ENCODE measurements at places on chromosomes 13 and 19. TPM values are rescaled to one million over a fixed set of nuclear protein-coding genes. Genes with fewer than 3 reads are reported as not detected.

The ZSCAN22 gene
- 5.7 TPM for total RNA-seq

The OR4F17 gene
- total RNA-seq, result not detected

The SERPINE3 gene
- total RNA-seq, result not detected

- no peak for DNase-seq
Observed at GRCh38 chr13:75486146-75487062, 4.4 kb upstream of the TBC1D4 start.

- no peak for DNase-seq
Observed at GRCh38 chr13:50244713-50245574, 229.7 kb downstream of the KCNRG start.

GRCh38 chr19:18637673-18638630 is 1.1 kb downstream of the KLHL26 start:
- no peak for DNase-seq

DNA sequence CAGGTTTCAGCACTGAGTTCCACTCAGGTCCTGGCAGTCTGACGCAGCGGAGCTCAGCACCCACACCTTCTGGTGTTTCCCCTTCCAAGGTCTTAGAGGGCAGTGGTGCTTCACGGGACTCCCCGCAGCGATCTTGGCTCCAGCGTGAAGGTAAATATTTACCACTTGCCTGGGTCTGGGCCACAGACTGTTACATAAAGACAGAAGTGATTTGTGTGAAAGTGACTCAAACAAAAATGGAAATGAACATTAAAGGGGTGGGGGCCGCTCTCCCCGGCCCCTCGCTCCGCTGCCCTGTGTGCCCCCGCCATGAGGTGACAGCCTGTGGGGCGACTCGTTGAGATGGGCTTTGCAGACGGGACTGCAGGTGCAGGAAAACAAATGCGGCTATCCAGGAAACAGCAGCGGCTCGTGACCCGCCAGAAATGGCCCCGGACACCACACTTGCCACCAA is 55.0 kb downstream of the GGACT start:
- no peak for DNase-seq

GRCh38 chr13:112516218-112516617 is 71.7 kb downstream of the TUBGCP3 start:
- no peak for DNase-seq
